NCI-H446 treated with DMSO at 0.1 percent for 48 hours (cell line): ENCODE measurements at places on chromosomes 2 and 18.
A peak's percentile ranks its signal among the peaks of the same experiment; 100 is the strongest.

DNA sequence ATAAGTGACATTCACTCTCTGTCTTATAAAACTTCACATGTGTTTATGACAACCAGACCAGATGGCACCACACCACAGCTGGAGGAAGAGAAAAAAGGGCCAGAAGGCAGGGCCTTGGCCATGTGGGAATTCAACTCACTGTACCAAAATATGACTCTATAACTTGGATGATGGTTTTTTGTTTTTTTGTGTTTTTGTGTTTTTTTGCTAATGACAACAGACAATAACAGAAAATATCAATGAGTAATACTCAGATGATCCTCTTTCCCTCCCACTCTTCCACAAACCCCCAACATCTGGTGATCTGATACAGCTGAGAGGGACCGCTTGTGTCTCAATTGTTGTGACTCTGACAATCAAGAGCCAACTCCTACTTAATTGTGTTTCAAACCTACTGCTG lies 12.4 kb downstream of the NMI start:
- peak; percentile 8 for DNase-seq

- DNase-seq: no peak
Observed at GRCh38 chr2:18932853-18933252, 343.5 kb upstream of the NT5C1B start.

DNA sequence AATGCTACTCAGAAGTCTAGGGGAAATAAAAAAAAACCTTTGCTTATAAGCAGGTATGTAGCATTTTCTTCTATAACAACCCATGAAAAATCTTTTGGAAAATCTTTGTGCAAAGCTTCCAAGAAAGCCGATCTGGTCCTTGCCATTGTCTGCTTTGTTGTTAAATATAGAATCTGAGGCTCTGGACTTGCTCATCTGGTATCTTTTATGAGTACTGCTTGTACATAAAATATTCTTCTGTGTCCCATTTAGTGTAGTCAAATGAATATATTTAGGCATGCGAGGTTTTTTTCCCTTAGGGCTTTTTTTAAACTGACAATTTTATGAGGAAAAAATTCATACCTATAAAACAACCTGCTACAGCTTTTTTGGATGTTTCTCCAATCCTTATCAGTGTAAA lies 45.0 kb upstream of the RMND5A start:
- DNase-seq: no peak

DNA sequence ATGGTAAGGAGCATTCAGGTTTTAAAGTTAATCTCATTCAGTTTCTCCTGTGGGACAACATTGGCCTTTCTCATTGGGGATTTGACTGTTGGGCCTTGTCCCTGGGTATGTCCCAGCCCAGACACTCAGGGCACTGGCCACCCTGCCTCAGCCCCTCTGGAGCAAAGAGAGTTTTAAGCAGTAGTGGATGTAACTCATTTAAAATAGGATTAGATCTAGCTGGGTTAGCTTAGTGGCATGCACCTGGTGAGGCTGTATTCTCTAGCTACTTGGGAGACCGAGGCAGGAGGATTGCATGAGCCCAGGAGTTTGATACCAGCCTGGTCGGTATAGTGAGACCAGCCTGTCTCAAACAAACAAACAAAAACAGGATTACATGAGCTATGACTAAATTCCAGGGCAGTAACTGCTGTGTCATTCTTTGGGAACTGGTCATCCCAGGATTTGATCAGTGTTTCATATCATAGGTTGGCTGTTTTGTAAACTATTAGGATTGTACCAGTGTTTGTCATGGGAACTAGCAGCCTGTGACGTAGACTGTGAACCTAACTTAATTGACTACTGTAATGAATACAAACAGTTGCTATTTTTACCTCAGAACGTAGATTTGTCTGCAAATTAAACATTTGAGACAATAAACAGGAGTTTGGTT lies 12.5 kb downstream of the INPP4A start:
- DNase-seq: no peak

DNA sequence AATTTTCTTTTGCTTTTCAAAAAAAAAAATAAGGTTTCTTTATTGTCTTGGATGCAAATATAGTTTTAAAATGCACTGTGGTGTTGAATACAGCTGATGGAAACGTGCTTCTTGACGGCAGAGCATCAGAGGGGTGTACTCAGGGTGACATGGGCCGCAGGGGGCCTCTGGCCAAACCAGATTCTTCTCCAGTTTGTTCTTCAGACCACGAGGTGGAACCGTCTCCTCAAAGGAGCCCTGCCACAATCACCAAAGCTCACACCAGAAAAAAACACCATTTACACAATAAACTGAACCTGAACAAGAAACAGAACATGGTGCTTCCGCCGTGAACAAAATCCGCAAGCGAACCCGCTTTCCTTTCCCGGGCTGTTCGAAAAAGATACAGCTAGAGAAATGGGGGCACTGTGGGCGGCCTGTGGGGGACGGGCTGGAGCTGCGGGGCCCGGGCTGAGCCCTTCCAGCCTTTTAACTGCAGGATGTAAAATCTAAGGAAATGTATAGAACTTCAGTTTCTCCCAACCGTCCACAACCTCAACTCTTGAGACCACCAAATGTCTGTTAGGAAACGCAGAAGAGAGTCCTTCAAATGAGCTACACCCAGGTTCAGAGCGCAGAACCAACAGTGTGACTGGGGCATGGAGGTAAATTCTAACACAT lies 34.5 kb downstream of the PSMG2 start:
- DNase-seq: no peak

- DNase-seq: peak; percentile 74
Observed at GRCh38 chr2:60934165-60934722, 52.9 kb downstream of the REL start.

DNA sequence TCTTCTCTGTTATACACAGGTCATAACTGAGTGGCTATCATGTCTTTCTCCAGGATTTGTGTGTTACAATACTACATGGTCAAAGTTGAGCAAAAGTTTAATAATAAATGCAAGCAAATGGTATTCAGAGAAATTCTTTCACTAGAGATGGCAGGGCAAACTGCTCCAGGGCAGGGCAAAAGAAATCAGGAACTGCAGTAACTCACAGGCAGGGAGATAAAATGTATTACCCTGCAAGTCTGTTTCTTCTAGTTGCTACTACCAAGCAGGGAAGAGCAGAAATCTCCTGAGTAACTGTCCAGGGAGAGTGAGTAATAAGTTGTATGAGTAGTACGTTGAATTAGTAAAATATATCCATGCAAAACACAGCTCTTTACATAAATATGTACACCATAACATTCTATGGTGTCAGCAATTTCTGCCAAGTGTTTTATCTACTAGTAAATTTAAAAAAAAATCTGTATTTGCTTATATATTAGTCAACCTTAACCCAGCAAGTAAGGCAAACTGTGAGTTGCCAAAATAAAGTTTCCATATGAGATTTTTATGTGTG lies 404.1 kb downstream of the ZEB2 start:
- DNase-seq: no peak

DNA sequence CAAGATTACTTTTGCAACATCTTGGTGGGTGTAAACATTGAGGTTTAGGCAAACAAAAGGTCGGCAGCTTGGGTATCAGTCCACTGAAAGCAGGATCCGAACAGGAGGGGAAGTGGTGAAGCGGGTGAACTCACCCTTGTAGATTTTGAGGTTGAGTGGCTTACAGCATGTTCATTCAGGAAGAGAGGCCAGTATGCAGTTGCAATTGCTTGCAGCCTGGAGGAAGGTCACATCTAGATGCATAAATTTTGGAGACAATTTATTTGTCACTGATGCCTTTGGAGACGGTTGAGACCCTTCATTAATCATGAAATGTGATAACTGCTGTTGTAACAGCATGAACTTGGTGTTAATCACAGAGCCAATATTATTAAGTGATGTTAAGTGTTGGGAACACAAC lies 131.1 kb downstream of the LTBP1 start:
- no peak for DNase-seq

DNA sequence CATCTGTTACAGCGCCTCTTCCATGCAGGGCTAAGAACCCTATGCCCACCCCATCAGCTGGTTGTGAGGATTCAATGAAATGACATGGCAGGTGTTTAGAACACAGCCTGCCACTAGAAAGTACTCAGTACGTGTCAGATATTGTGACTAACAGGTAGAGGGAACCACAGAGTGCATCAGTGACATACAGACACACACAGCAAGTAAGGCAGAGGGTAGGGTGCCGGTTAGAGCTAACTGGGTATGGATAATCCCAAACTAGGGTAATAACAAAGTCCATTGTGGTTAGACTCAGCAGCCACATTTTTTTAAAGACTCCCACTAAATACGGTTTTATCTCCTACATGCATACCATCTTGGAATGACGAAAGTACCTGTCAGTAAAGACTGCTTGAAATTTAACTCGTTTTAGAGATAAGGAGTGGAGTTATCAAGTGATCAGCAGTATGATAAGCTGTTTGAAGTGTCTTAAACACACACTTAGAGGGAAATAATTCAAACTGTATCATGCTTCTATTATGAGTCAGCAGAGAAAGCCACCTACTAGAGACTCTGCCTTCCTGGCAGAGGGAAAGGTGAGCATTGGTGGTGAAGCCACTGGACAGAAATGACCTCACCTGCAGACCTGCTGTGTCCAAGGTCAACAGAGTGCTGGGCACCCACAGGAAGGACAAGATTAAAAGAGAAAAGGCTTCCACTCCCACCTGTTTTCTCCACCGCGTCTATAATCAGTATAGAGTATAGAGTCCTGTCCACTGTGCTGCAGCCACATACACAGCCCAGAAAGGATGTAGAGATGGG lies 20.6 kb downstream of the MPPE1 start:
- no peak for DNase-seq

DNA sequence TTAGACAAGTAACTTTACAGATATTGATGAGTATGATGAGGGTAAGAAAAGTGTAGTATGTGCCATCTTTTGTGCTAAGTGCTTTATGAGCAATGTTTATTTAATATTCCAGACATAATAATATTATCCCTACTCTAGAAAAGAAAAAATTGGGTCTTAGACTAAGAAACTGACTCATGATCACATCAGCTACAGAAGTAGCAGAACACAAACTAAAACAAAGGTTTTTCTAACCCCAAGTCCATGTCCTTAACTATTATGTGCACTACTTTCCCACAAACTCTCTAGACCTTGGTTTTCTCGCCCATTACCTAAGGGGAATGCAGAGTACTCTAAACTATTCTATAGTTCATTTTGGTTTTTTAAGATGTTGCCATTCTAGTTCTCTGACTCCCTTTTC lies 64.5 kb downstream of the BAZ2B start:
- DNase-seq: no peak

- no peak for DNase-seq
Observed at GRCh38 chr2:136106505-136106904, 11.4 kb downstream of the CXCR4 start.

DNA sequence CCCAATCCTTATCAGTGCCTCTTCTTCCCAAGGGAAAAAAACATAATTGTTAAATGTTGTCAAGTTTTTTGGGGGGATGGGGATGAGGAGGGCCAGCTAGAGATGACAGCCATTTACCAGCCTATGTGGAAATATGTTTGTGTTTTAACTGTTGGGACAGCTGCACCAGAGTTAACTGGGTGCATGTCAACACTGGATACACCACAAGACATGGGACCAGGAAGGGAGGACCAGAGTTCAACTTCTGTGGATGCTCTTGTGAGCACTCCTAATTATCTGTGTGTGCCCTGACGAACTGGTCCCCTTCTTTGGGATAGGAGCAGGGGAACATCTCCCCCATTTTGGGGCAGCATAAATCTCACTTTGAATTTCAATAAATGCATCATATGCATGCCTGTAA lies 66.1 kb upstream of the FZD5 start:
- DNase-seq: no peak

DNA sequence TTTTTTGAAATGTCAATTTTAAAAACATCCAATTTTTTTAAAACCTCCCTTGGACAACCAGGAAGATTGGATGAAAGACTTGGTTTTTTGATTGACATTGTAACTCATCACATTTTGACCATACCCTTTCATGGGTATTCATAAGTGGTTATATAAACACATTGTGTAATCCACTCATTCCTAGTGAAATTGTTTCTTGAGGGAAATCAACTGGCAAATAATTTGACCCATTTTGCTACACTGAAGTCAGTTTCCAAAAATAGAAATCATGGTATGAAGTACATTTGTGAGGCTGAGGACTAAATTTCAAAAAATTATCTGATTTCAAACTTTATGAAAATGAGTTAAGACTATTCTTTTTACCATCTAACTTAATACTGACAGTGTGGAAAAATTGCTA lies 31.5 kb downstream of the FBXO48 start:
- DNase-seq: no peak

- no peak for DNase-seq
Observed at GRCh38 chr2:237466211-237466610, 20.8 kb upstream of the MLPH start.

DNA sequence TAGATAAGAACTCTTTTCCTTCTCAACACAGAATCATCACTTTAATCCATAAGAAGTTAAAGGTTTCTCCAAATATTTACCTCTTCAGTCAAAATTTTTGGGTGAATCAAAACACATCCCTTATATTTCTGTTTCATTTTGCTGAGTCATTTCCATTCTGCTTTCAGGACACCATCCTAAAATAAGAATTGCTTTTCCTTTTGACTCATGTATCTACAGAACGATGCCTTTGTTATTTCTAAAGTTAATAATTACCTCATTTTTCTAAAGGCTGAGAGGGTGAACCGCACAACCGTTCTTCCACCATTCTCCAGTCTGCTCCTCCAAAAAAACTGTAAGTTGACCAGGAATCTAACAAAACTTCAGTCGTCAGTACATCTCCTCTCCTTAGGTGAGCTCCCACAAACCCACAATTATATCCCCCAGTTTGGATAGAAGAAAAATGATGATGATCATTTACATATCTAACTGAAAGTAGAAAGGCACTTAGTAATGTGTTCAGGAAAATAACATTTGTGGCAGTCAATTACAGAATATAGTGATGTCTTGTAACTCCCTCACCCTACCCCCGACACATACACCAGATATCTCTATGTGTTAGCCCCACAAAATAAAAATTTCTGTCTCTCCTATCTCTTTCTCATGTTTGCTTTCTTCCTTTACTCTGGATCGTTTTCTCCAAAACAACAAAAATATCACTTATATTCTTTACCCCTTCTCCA lies 162.5 kb downstream of the RAD51AP2 start:
- DNase-seq: no peak

DNA sequence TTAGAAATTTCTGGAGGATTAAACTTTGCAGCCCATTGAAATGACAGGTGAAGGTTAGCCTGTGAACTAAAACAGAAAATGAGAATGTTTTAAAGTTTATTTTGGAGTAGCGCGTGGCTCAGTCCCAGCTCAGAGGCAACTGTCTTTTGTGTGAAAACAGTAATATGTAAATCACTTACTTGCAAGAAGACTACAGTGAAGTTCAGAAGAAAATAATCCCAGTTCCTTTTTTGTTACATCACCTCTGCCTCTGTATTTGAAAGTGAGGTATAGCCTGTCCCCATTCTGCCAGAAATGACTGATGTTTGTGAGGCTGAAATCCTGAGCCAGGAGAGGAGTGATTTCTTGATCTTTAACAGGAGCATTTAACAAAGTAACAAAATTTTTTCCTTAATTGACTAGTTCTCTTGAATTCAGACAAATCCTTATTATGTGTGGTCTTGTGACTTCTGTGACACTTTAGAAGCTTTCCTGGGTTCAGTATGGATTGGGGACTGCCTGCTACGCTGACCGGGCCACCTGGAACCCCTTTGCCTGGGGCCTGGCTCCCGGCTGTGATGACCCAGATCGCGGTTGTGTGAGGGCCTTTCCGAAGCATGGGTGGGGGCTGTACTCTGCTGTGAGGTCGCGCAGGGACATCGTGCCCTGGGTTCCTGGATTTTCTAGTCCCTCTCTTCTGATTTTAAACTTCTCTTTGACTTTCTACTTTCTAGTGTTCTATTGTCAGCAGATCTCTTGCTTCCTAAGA lies 24.3 kb downstream of the TRAPPC12 start:
- no peak for DNase-seq

- no peak for DNase-seq
Observed at GRCh38 chr2:234355021-234355720, 141.7 kb downstream of the ARL4C start.
